ENCODE measurements at places on chromosomes 7 and 10.

DNA sequence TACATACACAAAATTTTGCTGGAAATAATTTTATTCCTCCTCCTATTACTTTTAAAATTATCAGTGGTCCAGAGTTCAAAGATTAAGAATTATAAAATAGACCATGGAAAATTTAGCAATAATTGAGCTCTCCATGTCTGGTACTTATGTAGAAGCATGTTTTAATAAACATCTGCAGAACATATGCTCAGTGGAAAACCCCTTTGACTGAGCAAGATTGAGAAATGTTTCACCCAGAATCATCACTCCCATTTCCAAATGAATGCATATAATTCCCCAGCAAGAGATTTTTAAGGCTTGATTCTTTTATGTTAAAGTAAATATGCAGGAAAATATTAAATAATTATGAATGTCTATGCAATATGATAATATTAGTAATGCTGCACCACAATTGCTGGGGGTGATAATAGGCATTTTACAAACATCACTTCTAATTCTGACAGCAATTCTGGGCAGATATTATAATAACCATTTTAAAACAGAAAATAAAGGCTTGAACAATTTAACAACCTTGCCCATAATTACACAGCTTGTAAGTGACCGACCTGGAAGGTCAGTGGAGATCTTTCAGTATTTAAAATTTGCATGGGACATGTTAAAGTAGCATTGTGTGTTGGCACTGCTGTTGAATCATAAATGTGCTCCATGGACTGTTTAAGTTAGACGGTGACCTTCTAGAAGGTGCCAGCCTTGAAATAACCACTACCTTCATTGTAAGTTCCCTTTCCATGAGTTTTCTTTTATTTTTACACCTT lies 45.6 kb upstream of the TES start:
- no peak for DNase-seq

- DNase-seq = no peak
Observed at GRCh38 chr7:5636914-5637313, 144.5 kb downstream of the RNF216 start.

DNA sequence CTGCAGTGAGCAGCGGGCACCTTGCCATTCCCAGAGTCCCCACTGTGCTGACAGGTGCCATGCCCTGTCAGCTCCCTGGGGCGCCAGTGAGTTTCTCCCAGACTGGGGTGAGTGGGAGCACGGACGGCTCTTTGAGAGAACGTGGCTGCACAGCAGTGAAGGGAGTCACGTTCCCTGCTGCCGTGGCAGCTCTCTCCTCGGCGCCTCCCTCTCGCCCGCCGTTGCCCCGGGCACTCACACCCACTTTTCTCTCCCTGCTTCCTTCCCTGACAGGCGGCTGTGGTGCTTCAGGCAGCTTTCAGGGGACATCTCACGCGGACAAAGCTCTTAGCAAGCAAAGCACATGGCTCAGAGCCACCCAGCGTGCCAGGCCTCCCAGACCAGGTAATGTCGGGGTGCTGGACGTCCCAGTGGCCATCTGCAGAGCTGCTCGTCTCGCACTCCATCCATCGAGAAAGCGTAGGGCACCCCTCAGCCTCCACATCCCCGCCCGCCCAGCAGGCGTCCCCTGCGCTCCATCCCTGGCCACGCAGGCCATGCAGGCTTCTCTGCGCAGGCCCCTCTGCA lies 27.1 kb upstream of the TTYH3 start:
- no peak for DNase-seq

- DNase-seq = no peak
Observed at GRCh38 chr10:116201011-116201410, 72.0 kb downstream of the GFRA1 start.

DNA sequence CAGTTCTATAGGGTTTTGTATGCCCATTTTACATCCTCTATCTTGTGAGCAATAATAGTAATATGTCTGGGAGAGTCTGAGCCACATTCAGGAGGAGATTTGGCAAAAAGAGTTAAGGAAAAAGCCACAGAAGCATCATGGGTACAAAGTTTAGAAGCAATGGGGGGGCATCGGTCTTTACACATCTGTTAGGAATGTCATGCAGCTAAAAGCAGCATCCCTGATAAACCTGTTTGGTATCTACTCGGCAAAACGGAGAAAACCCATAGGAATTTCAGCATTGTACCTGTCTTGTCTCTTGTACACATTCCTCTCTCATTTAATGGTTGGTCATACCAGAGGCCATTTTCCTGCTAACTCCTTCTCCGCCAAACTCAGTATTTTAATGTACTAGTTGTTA lies 12.5 kb upstream of the HERPUD2 start:
- no peak for DNase-seq

- no peak for DNase-seq
Observed at GRCh38 chr7:36303202-36304098, 86.2 kb upstream of the ANLN start.

DNA sequence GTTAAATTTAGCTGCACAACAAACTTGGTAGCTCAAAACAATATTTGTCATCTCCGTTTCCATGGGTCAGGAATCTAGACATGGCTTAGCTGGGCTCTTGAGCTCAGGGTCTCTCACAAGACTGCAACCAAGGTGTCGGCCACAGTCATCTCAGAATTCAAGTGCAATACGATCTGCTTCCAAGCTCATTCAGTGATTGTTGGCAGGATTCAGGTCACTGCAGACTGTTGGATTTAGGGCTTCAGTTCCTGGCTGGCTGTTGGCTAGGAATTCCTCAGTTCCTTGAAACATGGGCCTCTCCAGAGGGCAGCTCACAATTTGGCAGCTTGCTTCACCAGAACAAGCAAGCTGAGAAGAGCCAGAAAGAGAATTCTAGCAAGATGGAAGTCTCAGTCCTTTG lies 17.5 kb upstream of the CHST3 start:
- no peak for DNase-seq

- no peak for DNase-seq
Observed at GRCh38 chr7:131284702-131285419, 42.8 kb upstream of the MKLN1 start.

GRCh38 chr10:25989951-25990350 lies 55.9 kb downstream of the MYO3A start:
- DNase-seq = no peak

- no peak for DNase-seq
Observed at GRCh38 chr7:108415821-108416536, 40.3 kb downstream of the NRCAM start.

DNA sequence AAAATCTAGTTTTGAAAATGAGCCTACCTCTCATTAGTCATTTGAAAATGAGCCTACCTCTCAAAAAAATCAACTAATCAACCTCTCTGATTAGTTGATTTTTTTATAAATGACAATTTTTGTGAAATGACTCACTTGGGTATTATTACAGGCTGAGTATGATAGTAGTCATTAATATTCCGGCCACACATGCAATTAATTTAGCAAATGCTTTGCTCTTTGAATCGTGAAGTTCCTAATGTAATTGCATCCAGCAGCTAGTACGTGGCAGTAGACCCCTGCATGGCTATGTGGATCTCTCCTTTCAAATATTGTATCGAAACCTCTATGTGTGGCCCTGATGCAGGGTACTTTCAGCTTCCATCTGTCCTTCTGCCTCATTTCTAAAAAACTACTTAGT lies 245.9 kb upstream of the PHYHIPL start:
- DNase-seq = no peak

GRCh38 chr7:118648002-118648401 lies 423.5 kb downstream of the ANKRD7 start:
- DNase-seq = no peak

- DNase-seq = no peak
Observed at GRCh38 chr10:69232252-69232651, 12.1 kb downstream of the HKDC1 start.

DNA sequence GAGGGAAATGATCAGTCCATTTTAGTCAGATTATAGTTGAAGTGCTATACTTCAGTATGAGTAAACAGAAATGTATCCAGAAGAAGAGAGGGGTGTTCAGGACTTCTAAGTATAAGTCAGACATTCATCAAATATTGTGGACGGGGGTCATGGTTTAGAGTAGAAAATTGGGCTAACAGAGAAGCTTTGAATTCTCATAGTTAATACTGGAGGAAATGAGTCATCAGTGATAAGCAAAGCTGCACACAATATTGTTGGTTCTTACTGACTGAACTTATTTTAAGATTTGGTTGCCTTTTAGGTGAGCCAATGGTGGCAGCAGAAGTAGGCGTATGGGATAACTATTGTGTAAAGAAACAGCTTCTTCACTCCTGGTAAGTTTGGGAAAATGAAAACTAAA lies 1.7 kb upstream of the SUMF2 start:
- no peak for DNase-seq

- no peak for DNase-seq
Observed at GRCh38 chr10:133377818-133378250, 1.2 kb upstream of the PAOX start.

DNA sequence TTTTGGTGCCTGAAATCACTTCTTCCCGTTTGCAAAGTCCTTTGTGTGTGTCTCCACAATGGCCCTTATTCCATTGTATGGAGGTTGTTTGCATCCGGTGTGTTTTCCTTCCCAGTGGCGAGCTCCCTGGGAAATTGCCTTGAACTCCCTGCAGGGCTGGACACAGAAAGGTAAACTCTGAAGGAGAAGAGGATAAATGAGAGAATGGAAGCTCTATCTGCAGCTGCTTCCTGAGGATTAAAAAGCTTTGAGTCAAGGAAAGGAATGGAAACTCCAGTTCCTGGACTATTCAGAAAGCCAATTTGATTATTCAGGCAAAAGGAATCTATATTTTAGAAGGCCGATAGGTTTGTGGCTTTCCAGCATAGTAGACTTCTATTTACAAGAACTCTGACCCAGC lies 4.4 kb upstream of the GRK5 start:
- DNase-seq = no peak

DNA sequence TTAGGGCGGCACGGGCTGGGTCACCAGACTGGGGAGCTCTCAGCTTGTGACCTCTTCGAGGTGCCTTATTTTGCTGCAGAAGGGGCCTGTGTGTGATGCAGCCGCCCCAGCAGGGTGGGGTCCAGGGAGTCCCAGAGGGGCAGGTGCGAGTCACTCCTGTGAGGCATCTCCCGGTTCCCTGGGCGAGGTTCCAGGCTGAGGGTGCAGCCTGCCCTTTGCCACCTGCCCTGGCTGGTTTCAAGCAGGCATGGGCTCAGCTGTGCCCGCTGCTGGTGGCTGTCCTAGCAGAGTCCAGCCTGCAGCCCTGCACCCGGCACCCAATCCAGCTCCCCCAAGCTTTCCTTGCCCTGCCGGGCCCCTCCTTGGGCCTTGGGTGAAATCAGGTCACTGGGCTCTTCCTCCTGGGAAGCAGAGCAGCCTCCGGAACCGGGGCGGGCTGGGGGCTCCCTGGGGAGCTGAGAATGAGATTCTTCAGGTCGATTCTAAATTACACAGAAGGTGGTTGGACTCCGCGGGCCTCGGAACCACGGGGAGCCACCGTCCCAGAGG lies 64.8 kb downstream of the PWWP2B start:
- DNase-seq = no peak

DNA sequence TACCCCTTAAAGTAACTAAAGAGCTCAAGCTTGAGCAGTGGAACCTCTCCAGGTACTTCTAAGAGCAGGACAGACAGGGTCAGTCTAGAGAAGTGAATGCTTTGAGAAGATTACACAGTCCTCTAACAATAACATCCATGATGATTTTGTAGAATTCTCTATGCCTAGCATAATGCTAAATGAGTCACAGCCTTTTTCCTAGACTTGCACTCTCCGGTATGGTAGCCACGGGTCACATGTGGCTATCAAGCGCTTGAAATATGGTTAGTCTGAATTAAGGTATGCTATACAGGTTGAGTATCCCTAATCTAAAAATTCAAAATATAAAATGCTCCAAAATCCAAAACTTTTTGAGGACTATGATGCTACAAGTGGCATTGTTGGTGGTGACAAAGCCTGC lies 166.6 kb upstream of the MKLN1 start:
- DNase-seq = no peak

- DNase-seq = no peak
Observed at GRCh38 chr7:140546947-140547346, 67.6 kb upstream of the MKRN1 start.

DNA sequence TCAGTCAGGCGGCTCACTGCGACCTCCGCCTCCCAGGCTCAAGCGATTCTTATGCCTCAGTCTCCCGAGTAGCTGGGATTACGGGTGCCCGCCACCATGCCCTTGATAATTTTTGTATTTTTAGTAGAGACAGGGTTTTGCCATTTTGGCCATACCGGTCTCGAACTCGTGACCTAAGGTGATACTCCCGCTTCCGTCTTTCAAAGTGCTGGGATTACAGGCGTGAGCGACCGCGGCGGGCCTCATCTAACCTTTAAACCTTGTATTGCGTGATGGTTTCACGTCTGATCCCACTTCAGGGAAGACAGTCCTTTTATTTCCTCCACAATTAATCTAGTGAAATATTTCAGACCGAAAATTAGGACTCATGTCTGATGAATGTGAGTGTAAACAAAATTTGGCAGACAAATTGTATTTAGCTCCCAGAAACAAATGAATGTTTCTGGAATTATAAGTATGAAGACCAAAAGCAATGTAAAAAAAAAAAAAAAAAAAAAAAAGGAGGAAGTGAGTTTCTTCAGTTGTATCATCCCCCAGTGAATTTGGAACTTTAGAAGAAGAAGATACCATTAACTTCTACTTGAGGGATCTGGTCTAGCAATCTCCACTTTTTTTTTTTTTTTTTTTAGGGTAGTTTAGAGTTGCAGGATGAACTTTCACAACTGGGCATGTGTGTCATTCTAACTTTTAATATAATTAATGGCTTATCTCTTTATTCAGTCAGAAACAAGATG lies 1.6 kb downstream of the NUP42 start:
- no peak for DNase-seq

GRCh38 chr10:349081-349480 lies 213.8 kb downstream of the ZMYND11 start:
- DNase-seq = no peak

DNA sequence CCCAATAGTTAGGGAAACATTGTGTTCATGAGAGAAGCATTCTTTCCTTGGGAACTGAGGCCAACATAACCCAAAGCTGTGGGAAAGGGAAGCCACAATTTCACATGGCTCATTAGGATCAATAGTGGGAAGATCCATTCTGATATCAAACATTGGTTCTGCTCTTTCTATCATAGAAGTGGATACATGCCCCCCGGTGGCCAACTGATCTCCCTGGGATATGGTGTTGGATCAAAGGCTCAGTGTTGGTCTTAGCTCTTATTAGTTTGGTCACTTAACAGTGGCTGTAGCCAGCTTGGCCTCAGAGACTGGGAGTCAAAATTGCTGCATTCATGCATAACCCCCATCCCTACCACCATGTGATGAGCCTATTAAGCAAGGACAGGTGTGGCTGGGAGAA lies 6.7 kb upstream of the GIMAP4 start:
- DNase-seq = no peak

GRCh38 chr7:132455378-132455777 lies 120.9 kb downstream of the PLXNA4 start:
- no peak for DNase-seq

DNA sequence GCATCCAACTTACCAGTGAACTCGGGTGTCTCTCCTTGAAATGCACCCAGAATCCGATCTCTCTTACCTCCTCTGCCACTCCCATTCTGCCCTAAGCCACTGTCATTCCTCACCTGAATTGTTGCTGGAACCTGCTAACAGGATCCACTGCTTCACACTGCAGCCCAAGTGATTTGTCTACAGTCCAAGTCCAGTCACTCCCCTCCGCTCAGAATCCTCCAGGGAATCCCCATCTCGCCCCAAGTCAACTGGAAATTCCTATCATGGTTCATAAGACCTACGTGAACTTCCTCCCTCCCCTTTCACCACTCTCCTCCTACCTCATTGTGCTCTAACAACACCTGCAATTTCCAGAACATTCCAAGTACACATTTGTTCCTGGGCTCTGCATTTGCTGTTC lies 91.3 kb downstream of the SCRN1 start:
- no peak for DNase-seq

GRCh38 chr10:90226517-90226916 lies 525.1 kb downstream of the KIF20B start:
- DNase-seq = no peak

Measured in activated CD8-positive, alpha-beta memory T cell treated with anti-CD3 and anti-CD28 coated beads for 1 hour (primary cell).